Endothelial cell of umbilical vein (primary cell): ENCODE measurements at places on chromosomes 4 and X. TPM values are rescaled to one million over a fixed set of nuclear protein-coding genes. Genes with fewer than 3 reads are reported as not detected.

DNA sequence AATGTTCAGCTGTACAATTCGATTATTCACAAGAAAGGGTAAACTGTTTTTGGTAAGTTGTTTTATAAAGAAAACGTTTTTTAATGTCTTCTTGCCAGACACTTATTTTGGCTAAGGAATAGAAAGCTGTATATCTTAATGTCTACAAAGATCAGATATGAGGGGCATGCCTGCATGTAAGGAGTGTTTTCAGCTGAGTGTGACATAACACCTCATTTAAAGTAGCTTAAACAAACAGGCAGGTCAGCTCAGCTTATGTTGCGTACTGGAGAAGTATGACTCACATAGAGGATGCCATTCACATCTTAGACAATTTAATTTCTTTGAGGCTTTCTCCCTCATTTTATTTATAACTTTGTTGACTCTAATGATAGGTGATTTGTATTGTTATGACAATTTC is 30.4 kb downstream of the LAMTOR3 start:
- DNase-seq = peak; percentile 10

DNA sequence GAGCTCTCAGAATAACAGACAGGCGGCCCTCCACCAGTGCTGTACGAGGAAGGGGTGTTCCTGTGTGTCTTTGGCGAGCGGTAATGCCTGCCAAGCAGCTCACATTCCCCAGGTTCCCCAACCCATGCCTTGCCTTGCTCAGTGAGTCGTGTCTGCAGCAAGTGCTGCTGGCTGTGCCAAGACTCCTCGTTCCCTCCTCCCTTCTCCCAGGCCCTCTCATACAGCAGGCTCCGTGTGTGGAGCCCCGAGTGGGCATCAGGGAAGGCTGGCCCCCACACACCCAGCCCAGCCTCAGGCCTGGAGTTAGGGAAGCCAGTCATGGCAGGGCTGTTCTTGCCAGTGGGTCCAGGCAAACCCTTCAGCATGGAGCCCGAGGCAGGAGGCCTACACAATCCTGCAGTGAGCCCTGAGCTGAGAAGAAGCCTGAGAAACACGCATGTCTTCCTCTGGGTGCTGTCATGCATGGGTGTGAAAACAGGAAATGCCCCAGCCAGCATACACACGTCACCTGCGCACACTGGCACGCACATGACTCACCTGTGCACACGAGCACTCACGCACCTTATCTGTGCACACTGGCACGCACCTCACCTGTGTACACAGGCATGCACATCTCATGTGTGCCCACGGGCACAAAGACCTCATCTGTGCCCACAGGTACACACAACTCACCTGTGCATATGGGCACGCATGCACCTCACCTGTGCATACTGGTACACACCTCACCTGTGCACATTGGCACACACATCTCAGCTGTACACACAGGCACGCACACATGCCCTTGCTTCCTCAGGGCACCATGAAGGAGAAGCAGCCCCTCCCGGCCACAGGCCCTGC is 238.7 kb downstream of the DHRSX start:
- DNase-seq = no peak

GRCh38 chr4:127012549-127012948 is 620.2 kb upstream of the INTU start:
- DNase-seq = no peak

DNA sequence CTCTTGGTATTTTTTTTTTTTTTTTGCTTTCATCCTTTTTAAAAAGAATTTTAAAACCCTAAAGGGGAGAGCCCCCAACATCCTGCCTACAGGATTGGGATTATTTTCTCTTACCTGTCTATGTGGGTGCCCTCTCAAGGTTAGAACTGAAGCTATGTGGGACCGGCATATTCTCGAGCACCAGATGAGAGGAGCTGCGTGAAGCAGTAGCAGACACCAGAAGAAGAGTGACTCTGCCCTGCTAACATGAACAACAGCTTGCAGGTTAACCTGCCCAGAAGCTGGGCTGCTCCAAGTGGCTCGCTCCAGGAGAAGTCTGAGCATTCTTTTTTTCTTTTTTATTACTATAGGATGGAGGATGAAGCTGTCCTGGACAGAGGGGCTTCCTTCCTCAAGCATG is 102.6 kb upstream of the SLC4A4 start:
- DNase-seq = no peak

DNA sequence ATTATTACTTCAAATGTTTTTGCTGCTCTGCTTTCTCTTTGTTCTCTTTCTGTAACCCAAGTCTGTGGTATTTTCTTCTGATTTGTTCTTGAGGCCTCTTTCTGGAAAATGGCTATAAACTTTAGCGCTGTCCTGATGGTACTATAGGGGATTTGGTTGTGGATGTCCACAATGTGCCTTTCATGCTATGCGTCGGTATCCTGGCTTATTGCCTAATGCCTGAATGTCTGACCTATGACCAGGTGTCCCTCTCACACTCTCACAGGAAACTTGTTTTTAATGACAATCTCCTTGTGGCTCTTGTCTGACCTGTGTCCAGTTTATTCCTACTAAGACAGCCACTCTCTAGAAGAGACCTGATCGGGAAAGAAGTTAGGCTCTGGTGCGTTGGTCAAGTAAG is 222.4 kb upstream of the NR3C2 start:
- DNase-seq = no peak

DNA sequence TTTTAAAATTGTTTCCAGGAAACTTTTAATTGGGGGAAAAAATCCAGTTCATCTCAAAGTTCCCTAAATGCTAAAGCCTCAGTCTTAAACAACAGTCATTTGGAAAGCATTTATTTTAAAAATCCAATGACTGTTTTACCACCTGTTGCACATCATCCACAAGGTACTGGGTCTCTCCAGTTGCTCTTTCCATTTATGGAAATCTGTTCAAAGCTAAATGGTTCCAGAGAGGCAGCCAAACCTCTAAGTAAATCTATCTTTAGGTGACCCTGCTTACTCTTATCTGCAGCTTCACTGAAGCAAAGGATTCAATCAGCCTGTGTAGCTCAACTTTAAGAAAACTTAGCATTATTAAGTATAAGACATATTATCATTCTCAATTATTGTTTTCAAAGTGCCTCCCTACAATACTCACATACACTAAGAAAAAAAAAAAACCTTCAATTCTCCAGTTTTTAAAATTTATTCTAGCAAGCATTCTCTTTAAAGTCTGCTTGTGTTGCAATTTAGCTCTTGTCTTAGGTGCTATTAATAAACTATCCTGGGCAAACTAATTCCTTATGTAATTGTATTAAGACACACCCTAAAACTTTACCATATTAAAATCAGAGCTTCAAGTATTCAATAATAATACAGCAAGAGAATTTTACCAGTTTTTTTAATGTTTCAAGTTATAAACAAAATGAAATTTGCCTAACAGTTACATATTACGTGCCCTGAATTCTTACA is 60.6 kb downstream of the NOCT start:
- no peak for DNase-seq

DCAF4L1 gene
- 0.15 and 0.16 TPM in 2 replicates for total RNA-seq

XG gene
- 0.44 TPM in 1 of 2 replicates, not detected in the other for total RNA-seq

DNA sequence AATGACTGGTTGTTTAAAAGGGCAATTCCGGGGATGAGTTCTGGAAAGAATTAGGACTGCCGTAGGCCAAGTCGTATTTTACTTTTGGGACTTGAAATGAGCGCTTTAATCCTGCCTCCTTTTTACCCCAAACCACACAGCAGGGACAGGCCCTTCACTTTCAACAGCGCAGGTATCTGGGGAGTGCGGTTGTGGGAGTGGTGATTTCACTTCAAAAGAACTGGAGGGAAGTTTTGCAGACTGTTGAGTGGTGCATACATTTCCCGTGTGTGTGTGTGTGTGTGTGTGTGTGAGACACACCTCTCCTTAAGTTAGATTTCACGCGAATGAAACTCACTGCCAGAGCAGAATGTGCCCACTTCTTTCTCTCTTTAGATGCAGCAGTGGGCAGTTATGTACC is 2.8 kb downstream of the NHS start:
- DNase-seq = no peak

GRCh38 chr4:126458993-126459392 is 1144.2 kb downstream of the FAT4 start:
- DNase-seq = no peak

ZNF157 gene
- not detected in 2 replicates for total RNA-seq

DNA sequence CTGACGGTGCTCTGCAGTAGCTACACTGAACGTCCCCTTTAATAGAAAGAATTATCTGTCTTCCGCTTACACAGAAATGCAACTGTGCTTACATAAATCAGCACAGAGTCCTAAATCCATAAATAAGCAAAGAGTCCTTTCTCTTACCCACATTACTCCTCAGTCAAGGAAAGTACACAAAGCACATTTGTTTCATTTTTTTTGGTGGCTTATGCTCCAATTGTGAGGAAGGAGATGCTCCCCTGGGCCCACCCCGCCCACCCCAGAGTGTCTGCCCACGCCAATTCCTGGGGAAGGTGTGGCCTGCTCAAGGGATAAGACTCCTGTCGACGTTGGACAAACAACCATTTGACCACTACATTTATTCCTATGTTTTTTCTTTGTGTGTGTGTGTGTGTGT is 53.8 kb downstream of the CPLX1 start:
- DNase-seq = no peak
